ENCODE measurements at places on chromosomes 7 and 10.
A peak's percentile ranks its signal among the peaks of the same experiment; 100 is the strongest.

- DNase-seq = no peak
Observed at GRCh38 chr7:370775-371118, 80.8 kb downstream of the FOXL3 start.

DNA sequence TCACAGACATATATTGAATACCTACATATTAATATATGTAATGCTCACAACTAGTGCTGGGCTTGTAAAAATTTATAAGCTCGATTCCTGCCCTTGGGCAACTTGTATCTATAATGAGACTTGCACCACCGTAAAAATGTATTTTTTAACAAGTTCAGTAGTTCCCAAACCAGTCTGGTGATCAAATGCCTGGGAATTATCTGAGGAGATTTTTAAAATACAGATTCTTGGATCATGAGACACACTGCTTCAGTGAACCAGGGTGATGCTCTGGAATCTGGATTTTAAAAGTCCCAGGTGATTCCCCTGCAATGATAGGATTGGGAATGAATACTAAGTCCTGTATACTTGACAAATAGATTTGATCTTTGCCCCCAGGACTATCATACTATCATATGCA is 4.3 kb upstream of the MICU1 start:
- no peak for DNase-seq

- peak; percentile 49 for DNase-seq
Observed at GRCh38 chr7:149662591-149663095, 110.7 kb downstream of the ZNF467 start.

DNA sequence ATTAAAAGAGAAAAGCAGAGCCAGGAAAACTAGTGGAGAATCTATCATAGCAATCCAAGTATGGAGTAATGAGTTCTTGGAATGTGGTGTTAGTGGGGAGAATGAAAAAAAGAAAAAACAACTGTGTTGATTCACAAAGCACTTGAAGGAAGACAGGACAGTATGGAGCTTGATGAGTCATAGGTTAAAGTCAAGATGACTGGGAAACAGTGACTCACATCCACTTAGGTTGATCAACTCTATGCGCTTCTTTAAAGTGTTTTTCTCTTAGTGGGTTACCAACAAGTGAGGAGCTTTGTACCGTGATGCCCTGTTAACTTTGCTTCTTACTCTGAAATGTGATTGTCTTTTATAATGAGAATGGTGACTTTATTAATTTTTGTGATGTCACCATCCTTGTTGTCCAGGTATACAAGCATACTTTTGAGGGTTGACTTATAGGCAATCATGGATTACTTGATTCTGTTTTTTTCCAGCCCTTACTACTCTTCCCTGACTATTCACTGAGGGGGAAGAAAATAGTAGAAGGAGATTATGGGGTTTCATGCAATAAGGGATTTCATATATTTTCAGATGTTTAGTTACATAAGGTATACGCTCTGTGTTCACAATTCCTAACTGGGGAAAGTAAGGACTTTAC is 32.1 kb upstream of the MDFIC start:
- peak; percentile 99 for DNase-seq

GRCh38 chr7:43520201-43520600 is 62.7 kb upstream of the STK17A start:
- no peak for DNase-seq

DNA sequence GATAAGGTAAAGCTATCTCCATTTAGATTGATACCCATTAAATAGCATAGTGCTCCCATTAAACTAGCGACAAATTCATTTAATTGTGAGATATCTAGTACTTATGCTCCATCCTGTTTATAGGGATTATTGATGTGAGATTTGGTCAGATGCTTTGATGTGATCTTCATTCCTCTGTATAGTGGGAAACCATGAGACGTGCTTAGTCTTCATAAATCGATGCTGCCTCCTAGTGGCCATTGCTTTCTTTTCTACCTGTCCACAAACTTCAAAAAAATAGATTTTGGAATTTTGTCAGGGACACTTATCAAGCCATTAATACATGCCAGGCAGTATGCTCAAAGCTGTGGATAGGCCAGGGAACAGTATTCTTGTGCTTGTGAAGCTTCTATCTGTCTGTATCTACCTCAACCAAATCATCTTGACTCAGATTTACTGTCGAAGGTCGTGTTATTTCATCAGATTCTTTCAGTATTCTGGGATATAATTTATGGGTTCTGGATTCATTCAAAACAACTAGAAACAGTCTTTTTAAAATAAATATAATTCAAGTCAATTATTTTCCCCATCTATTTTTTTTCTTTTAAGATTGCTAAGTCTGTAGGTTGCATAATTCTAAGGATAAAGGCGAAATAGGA is 12.0 kb downstream of the LSM8 start:
- DNase-seq = peak; percentile 67
